AG09319 (cell line): ENCODE measurements at places on chromosomes 16 and 17.

DNA sequence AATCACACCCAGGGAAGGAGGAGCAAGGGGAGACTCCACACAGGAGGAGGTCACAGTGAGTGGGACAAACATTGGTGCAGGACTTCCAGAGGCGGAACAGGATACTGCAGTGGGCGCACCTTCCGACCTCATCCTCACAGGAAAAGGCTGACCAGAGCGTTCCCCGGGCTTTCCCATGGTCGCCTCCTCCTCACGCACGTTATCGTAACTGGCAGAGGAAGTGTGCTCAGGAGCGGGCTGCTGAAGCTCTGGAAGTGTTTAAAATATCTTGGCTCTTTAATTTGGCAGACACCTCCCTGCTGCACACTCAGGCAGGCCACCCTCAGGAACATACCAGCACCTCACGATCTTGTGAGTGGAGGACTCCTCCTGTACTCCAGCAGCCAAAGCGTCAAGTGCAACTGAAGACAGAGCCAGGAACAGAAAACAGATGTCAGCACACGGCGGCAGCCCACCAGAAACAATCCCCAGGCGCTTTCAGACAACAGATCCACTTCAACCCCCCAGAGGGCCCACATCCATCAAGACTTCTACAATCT, 17.5 kb downstream of the FANCA start:
- DNase-seq: no peak

- DNase-seq: peak; percentile 83
These were observed 57.3 kb upstream of the BCO1 start for GRCh38 chr16:81181013-81181720.

DNA sequence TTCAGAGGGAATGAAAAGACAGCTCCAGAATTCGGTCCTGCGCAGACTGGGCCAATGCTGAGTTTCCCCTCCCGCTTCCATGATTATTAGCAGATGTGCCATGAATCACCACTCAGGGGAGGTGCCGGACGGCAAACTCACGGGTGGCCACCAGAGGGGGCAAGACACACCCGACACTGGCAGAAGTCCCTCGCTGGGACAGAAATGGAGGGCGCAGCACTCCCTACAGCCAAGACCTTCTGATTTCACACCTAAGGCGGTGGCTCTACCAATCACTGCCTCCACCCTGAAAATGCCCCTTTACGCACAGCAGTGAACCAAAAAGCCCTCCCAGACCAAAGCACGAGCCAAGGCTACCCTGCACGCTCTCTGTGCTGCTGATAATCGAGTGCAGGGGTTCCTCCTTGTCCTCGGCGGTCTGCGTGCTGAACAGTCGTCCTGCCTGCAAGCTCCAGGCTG, 26.8 kb downstream of the TRAP1 start:
- peak; percentile 91 for DNase-seq

DNA sequence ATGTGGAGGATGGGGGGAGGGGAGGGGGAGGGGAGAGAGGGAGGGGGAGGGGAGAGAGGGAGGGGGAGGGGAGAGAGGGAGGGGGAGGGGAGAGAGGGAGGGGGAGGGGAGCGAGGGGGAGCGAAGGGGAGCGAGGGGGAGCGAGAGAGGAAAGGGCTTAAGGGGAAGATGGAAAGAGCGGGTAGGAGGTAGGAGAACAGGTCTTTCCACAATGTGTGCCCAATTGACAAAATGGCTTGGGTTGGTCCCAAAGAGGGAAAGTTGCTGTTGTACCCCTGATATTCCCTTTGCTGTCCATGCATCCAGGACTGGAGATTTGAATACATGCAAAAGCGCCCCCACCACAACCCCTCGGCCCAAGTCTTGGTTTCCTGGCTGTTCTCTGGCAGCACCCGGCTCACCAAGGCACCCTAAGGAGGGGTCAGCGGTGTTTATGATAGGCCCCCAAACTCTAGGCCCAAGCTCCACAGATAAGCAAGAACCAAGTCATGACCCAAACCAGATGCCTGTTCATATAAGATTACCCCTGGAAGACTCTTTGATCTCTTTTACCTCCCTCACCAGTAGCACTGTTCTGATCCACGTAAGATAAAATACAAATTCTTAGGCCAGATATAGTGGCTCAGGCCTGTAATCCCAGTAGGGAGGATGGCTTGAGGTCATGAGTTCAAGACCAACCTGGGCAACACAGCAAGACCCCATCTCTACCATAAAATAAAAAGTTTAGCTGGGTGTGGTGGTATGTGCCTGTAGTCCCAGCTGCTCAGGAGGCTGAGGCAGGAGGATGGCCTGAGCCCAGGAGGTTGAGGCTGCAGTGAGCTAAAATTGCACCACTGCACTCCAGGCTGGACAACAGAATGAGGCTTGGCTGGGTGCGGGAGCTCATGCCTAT, 119.6 kb downstream of the ZFHX3 start:
- no peak for DNase-seq

DNA sequence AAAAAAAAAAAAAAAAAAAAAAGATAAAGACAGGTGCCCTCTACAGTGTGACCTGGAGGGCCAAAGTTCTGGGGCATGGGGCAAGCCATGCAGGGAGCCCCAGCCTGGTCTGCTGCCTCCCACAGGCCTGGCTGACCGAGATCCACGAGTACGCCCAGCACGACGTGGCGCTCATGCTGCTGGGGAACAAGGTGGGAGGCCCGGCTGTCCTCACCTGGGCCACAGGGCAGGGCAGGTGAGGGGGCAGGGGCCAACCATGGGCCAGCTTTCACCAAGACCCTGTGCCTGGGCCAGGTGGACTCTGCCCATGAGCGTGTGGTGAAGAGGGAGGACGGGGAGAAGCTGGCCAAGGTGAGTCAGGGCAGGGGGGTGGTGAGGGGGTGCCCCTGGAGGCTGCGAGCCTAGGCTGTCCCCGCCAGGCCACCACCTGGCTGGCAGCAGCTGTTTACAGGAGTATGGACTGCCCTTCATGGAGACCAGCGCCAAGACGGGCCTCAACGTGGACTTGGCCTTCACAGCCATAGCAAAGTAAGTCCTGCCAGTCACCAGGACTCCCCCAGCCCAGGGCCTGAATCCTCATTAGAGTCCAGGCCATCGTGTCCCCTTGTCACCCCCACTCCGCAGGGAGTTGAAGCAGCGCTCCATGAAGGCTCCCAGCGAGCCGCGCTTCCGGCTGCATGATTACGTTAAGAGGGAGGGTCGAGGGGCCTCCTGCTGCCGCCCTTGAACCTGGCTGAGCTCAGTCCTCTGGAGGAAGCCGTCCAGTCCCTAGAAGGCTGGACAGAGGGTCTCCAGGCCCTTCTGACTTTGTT, 2.7 kb upstream of the TRAF7 start:
- no peak for DNase-seq

DNA sequence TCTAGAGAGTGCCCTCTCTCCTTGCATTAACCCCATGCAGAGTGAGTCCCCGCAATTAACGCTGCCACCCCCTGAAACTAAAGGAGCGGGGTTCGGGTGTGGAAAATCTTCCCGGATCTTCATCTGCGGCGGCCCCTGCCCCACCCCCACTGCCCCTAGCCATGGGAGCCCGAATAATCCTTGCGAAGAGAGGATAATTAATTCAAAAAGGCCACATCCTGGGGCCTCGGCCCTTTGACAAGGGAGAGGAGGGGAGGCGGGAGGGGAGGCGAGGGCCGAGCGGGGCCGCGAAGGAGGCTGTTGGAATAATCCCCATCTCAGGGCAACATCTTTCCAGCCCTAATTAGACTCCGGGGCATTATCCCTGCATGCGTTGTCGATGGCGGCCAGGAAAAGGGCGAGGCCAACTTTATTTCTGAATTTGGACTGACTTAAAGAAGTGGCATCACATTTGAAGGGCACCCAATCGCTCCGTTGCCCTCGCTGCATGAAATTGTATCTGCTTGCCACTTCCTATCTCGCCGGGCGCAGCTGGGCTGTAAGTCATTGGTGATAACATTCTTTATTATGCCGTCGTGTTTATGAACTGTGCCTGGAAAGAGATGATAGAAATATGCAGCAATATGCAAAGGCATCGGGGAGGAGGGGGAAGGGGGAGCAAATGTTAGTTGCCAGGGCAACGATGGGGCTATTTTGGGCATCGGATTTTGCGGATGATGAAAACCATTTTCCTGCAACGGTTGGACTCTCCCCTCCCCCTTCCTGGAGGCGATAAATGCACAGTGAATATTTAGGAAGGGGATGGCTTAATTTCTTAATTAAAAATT, 387.1 kb upstream of the TNRC6C start:
- DNase-seq: no peak

GRCh38 chr16:28974007-28974436, 556 bp upstream of the SPNS1 start:
- peak; percentile 27 for DNase-seq

GRCh38 chr16:59144841-59145240, 410.7 kb upstream of the GOT2 start:
- no peak for DNase-seq

DNA sequence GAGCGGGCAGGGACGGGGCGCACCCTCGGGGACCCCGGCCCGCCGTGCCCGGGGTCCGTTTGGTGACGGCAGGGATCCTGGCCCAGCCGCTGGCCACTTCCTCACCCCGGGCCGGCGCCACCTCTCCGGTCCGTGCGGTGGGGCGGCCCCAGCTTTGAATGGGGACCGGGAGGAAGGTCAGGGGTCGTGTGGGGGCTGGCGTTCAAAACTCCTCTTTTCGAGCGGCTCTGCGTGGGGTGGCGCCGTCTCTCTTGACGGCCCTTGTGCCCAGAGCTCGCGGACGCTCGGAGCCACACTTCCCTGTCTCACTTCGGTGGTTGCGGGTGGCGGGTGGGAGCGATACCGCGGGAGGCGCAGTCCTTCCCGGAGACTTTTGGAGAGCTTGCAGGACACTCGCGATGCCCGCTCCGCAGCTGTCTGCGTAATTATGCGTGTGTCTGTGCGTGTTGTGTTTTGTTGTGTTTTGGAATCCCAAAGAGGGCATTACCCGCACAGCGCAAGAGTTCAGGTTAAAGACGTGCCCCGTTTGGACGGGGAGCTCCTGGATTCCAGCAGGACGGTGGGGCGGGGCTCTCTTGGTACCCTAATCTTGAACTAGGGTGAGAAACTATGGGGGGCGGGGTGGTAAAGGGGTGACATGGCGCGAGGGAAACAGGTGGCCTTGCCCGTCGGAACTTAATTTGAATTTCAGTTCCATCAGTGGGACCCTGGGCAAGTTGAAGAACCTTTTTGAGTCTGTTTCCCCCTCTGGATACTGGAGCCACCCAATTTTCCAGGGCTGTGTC, 637 bp downstream of the PLCG2 start:
- no peak for DNase-seq

GRCh38 chr16:3304370-3304769, 860 bp downstream of the TIGD7 start:
- DNase-seq: no peak

GRCh38 chr17:83032781-83033180, 46.6 kb upstream of the METRNL start:
- no peak for DNase-seq

DNA sequence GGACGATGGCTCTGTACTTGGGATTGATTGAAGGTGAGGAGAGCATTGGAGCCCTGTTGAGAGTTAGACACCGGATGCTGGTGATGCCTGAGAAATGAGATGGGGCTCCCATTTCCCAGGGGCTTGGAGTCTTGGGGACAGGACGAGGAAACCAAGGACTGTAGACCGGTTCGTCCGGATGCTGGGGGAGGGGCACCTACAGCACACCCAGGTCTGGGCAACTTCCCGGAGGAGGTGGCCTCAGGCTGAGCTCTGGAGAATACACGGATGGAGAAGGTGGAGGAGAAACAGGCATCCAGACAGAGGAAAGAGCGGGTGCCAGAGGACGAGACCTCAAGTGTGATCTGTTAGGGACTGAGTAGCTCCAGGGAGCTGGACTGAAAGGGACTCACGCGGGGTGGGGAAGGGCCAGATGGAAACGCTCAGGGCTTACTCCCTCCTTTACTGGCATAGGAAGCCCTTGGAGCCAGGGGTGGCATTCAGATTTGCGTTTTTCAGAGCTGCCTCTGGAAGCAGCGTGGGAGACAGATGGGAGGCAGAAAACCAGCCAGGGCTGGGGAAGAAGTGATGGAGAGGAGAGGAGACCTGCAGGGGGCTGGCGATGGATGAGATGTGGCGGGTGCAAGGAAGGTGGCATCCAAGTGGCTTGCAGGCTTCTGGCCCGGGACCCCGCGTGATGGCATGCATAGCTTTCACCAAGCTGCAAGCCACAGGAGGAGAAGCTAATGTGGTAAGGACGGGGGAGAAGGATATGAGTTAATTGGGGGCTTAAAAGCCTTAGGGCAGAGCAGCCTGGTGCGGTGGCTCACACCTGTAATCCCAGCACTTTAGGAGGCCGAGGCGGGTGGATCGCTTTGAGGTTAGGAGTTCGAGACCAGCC, 8.3 kb downstream of the C1QTNF1 start:
- no peak for DNase-seq

GRCh38 chr17:47660064-47660492, 10.4 kb downstream of the KPNB1 start:
- no peak for DNase-seq

DNA sequence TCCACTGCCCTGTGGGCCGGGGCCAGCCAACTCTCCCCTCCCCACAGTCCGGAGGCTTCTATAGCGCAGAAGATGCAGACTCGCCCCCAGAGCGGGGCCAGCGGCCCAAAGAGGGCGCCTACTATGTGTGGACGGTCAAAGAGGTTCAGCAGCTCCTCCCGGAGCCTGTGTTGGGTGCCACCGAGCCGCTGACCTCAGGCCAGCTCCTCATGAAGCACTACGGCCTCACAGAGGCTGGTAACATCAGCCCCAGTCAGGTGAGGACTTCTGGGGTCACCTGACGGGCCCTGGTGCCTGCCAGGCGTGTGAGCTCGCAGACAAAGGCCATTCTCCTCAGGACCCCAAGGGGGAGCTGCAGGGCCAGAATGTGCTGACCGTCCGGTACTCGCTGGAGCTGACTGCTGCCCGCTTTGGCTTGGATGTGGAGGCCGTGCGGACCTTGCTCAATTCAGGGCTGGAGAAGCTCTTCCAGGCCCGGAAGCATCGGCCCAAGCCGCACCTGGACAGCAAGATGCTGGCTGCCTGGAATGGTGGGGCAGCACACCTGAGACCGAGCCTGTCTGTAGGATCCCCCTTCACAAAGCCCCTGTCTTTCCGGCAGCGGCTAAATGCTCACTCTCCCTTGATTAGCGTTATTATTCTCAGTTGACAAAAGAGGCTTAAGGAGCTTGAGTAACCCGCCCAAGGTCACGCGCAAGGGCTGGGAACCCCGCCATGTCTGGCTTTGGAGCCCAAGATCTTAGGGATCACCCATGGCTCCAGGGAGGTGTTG, 3.9 kb downstream of the SPATA20 start:
- peak; percentile 79 for DNase-seq

- no peak for DNase-seq
These were observed at the start of gene KATNB1 for GRCh38 chr16:57735755-57736418. Gene KATNB1, plus strand, starts transcription at chr16:57735770. Its CDS starts 1,474 bp downstream, at chr16:57737244.

DNA sequence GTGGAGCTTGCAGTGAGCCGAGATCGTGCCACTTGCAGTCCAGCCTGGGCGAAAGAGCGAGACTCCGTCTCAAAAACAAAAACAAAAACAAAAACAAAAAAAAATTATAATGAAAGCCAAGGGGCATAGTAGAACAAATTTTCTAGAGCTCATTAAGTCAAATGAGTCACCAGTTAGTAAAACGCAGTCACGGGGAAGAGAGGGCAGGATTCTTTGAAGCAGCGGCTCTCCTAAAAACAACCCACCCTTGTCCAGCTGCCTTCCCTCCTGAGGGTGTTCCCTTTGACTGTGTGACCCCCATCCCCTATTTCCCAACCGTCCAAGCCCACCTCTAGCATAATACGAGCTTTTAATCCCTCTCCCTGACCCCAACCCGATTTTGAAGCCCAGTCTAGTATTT, 44.1 kb upstream of the STH start:
- no peak for DNase-seq
